Activated CD4-positive, alpha-beta T cell treated with anti-CD3 and anti-CD28 coated beads, Interleukin-2, amount 10 ng/mL, durations not matched to agents 24 days and 14 days (primary cell): ENCODE measurements at places on chromosomes 6 and 20. TPM values are rescaled to one million over a fixed set of nuclear protein-coding genes. Genes with fewer than 3 reads are reported as not detected.

HDGFL1 gene
- not detected in 2 replicates for total RNA-seq

PPP1R3G gene
- 0.05 TPM in 2 replicates for total RNA-seq

MAPK13 gene
- total RNA-seq, result 59.4 and 61.6 TPM in 2 replicates

DAAM2 gene
- not detected in 2 replicates for total RNA-seq

TBX18 gene
- total RNA-seq, result not detected in 2 replicates

C6orf52 gene
- 2.2 and 3.0 TPM in 2 replicates for total RNA-seq

GRM1 gene
- not detected in 2 replicates for total RNA-seq

BCAS1 gene
- total RNA-seq, result not detected in 2 replicates

KCNQ5 gene
- total RNA-seq, result 11.5 and 13.7 TPM in 2 replicates

LHFPL5 gene
- total RNA-seq, result not detected in 2 replicates

MTHFD1L gene
- total RNA-seq, result 136 and 137 TPM in 2 replicates

LY6G6D gene
- not detected in 2 replicates for total RNA-seq

PLEKHG1 gene
- 0.42 and 0.47 TPM in 2 replicates for total RNA-seq

ALDH8A1 gene
- 1.2 and 1.7 TPM in 2 replicates for total RNA-seq

B4GALT5 gene
- total RNA-seq, result 39.0 and 39.1 TPM in 2 replicates

TMEM200A gene
- 1.3 and 1.6 TPM in 2 replicates for total RNA-seq

SLC22A7 gene
- not detected in 2 replicates for total RNA-seq

NMBR gene
- not detected in 2 replicates for total RNA-seq

EGFL8 gene
- total RNA-seq, result 8.6 and 9.7 TPM in 2 replicates

C6orf58 gene
- not detected in 2 replicates for total RNA-seq

F13A1 gene
- not detected in 2 replicates for total RNA-seq

ANGPT4 gene
- not detected in 2 replicates for total RNA-seq

TMEM151B gene
- total RNA-seq, result 0.07 TPM in 1 of 2 replicates, not detected in the other

PRDM13 gene
- total RNA-seq, result 0.05 TPM in 1 of 2 replicates, not detected in the other

IMPG1 gene
- not detected in 2 replicates for total RNA-seq

MLIP gene
- total RNA-seq, result not detected in 2 replicates

CRISP1 gene
- not detected in 2 replicates for total RNA-seq

MCHR2 gene
- total RNA-seq, result not detected in 2 replicates

ADGRG6 gene
- not detected in 2 replicates for total RNA-seq

HUS1B gene
- total RNA-seq, result 2.1 and 3.3 TPM in 2 replicates

PHACTR1 gene
- 0.09 and 0.26 TPM in 2 replicates for total RNA-seq

SLC17A4 gene
- not detected in 2 replicates for total RNA-seq

PKHD1 gene
- total RNA-seq, result not detected in 2 replicates

LAMA5 gene
- 2.0 and 2.1 TPM in 2 replicates for total RNA-seq

CRYBG1 gene
- 9.3 and 10.0 TPM in 2 replicates for total RNA-seq

FAM83C gene
- total RNA-seq, result not detected in 2 replicates

FAXC gene
- total RNA-seq, result not detected in 2 replicates

C20orf141 gene
- total RNA-seq, result not detected in 2 replicates

IFT52 gene
- 18.6 and 20.7 TPM in 2 replicates for total RNA-seq

OR2B6 gene
- not detected in 2 replicates for total RNA-seq

CDC25B gene
- 70.7 and 75.5 TPM in 2 replicates for total RNA-seq

NNAT gene
- 0.16 TPM in 1 of 2 replicates, not detected in the other for total RNA-seq

RAB44 gene
- 0.07 TPM in 1 of 2 replicates, not detected in the other for total RNA-seq

UCKL1 gene
- total RNA-seq, result 48.1 and 49.5 TPM in 2 replicates

BPI gene
- total RNA-seq, result not detected in 2 replicates

TOX2 gene
- 1.4 and 2.6 TPM in 2 replicates for total RNA-seq

ULBP1 gene
- 0.49 and 0.76 TPM in 2 replicates for total RNA-seq

FGD2 gene
- 0.57 and 0.58 TPM in 2 replicates for total RNA-seq

YTHDF1 gene
- 44.5 and 48.6 TPM in 2 replicates for total RNA-seq

CUL9 gene
- 38.1 and 39.4 TPM in 2 replicates for total RNA-seq

GABRR1 gene
- total RNA-seq, result not detected in 2 replicates

BHLHE23 gene
- not detected in 2 replicates for total RNA-seq

PNLDC1 gene
- total RNA-seq, result 0.40 and 0.97 TPM in 2 replicates

LINC00237 gene
- total RNA-seq, result not detected in 2 replicates

LTA gene
- total RNA-seq, result 622 and 631 TPM in 2 replicates
